Activated CD8-positive, alpha-beta memory T cell treated with anti-CD3 and anti-CD28 coated beads for 1 hour (primary cell): ENCODE measurements at places on chromosomes 1 and 21.

DNA sequence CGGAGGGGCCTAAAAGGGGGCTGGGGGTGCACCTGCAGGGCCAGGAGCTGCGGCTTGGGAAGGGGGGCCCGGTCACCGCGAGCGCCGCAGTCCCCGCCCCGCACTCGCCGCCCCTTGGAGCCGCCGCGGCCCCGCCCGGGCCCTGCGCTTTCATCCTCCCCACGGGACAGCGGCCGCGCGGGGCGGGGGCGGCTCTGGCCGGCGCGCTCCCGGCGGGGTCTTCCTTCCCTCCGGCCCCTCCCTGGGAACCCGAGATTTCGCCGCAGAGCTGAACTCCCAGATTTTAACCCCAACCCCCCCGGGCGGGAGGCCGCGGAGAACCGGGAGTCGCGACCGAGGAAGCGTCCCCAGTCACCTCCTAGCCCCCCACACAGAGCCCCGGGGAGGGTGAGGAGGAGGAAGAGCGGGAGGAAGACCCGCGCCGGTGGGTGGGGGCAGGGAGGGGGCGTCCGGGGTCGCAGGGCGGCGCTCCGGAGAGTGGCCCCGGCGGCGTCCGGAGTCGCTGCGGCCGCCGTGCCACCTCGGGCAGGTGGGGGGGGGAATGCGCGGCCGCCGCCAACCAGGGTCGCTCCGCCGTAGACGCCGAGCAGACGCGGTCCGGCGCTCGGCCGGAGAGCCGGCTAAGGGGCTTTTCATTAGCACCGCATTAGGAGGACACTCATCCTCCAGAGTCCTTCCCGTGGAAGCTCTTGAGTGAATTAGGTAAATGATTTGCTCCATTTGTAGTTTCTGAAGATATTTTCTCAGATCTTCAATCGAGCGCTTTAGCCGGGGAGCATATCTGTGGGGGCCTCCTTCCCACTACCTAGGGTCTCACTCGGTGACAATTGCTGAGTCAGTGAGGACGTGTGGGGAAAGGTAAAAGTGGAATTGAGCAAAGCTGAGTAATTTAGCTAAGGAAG is 31.6 kb upstream of the NFIA start:
- no peak for DNase-seq

DNA sequence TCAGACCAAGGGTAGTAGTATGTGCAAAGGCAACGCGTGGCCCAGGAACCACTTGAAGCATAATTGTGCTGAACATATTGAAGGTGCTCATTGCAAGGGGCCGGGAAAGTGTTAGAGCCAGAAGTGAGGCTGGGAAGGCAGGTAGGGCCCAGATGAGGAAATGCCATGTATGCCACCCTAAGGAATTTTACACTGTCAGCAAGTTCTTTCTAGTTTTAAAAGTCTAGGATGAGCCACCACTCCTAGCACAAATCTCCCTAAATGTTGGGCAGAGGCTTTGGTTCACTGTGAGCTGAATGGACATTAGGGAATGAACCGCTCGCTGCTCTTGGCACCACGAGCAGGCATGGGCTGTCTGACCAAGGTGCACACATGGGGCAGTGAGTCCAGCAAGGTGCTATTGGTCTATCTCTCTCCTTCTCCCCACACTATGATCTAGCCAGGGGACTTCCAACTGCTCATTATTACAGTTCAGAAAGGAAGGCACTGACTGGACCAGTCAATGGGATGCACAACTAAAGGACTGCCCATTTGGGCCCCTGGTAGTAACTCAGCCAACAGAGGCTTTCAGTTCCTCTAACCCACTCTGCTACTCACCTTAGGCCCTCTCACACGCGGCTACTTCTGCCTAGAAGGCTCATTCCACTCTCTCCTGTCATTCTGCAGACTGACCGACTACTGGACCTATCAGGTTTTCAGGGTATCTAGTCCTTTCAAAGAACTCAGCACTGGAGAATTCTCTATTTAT is 2.0 kb downstream of the KANK4 start:
- no peak for DNase-seq

DNA sequence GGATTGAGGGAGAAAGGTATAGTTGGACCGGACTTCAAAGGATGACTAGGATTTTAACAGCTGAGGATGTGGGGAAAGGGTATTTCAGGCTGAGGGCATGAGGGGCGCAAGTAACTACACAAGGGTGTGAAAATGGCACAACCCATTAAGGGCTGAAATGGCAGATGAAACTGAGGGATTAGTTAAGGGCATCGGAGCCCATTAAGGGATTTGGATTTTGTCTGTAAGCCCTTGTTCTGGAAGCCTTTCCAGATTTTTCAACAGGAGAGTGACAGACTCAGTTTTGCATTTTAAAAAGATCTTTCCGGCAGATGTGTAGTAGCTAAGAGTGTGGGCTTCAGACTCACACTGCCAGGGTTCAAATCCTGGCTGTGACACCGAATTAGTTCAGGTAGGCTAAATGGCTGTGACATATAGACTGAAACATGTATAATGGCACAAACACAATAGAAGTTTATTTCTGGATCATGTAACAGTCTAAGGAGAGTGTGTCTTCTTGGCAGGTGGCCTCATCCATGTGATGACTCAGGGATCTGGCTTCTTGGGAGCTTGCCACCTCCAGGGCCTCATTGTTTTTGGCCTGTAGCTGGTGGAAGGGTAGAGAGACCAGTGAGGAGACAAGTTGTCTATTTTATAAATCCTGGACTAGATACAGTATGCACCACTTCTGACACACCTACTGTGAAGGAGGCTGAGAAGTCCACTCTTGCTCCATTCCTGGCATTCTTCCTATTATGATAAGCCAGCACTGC is 49.6 kb downstream of the UBE2T start:
- DNase-seq: no peak

DNA sequence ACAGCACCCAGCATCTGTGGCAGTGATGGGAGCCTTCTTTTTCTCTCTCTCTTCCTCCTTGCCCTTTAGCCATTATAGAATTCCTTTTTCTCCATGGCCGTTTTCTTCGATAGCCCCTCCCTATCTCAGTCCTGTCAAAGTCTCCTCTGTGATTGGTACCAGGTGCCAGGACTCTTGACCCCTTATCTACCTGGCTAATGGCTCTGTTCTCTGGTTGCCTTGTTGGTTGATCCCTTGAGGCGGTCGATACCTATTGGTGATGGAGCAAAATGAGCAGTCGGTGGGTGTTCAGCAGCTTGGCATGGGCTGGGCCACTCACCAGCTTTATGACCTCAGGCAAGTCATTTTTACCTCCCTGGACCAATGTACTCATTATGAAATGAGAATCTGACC is 2.0 kb downstream of the ATF3 start:
- no peak for DNase-seq

DNA sequence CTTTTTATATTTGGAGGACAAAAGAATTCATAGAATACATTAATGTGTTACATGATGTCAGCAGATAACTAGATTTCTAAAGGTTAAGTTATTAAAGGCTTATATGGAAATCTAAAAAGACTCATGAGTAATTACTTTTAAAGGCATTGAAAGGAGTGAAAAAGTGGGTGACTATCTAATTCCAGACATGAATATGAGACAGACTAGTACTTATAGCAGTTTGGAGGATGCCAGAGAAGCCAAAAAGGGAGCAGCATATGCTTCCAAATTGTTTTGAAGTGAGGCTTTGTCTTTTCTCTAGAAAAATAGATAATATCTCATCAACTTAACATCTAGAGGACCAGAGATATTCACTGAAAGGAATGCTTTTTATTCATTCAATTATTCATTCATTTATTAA is 275.5 kb upstream of the CACYBP start:
- no peak for DNase-seq

- DNase-seq: no peak
These were observed 19.5 kb upstream of the SELENON start for GRCh38 chr1:25780318-25781129.

DNA sequence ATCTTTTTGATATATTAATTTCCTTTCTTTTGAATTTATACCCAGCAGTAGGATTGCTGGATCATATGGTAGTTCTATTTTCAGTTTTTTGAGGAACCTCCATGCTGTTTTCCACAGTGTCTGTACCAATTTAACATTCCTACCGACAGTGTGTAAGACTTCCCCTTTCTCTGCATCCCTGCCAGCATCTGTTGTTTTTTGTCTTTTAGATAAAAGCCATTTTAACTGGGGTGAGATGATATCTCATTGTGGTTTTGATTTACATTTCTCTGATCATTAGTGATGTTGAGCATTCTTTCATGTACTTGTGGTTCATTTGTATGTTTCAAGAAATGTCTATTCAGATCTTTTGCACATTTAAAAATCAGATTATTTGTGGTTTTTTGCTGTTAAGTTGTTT is 62.4 kb upstream of the STUM start:
- no peak for DNase-seq

DNA sequence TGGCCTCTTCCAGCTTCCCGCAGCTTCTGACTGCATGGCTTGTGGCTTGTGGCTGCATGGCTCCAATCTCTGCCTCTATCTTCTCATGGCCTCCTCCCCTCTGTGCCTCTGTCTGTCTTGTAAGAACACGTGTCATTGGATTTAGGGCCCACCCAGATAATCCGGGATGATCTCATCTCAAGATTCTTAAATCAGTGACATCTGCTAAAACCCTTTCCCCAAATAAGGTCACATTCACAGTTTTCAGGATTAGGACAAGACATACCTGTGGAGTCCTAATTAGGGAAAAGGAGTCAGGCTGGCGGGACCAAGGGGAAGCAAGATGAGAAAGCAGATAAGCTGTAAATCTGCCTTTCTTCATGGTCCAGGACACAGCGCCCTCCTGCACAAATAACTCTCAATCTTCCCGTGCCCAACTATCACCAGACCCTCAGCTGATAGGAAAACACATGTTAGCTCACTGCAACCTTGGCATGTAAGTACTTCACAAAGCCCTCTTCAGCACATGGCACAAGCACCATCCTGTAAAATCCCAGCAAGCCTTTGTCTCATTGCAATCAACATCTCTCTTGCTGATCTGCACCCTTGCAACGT is 82.2 kb downstream of the SPSB1 start:
- DNase-seq: no peak

- no peak for DNase-seq
These were observed 248.0 kb downstream of the RGS7 start for GRCh38 chr1:241109039-241109438.
